Left colon (tissue), 2 donors: ENCODE measurements at places on chromosomes 5 and 9.

DNA sequence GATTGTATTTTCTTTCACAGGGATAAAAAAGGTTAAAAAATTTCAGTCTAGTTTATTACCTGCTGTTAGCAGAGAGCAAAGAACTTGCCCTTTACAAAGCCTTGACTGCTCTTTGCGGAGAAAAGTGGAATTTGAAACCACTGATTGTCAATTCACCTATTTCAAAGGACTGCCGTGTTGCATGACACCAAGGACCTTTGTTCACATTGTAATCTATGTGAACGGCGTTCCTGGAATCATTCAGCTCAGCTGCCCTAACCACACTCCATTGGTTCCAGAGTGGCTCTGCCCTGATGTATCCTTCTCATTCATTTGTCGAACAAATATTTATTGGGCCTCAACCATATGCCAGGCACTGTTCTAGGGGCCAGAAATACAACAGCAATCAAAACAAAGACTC is 377.5 kb upstream of the RFX3 start:
- DNase-seq = no peak

DNA sequence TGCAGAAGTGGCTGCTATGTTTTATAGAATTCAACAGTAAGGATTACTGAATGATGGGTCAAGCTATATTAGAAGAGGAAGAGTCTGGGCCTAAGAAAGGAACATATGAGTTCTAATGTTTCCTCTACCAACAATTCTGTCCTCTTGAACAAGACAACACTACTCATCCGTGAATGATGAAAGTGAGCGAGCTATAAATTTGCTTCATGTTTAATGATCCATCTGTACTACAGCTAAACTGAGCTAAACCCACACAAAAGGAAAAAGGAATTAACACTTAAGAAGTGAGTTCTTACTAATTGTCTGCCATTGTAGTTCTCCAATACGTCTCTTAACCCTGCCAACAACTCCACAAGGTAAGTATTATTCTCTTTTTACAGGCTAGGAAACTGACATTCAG is 204.4 kb downstream of the GLIS3 start:
- no peak for DNase-seq

- no peak for DNase-seq
Measured at GRCh38 chr5:157047898-157048297, 11.0 kb downstream of the HAVCR1 start.

GRCh38 chr5:94524841-94525697 is 93.3 kb downstream of the KIAA0825 start:
- no peak for DNase-seq

DNA sequence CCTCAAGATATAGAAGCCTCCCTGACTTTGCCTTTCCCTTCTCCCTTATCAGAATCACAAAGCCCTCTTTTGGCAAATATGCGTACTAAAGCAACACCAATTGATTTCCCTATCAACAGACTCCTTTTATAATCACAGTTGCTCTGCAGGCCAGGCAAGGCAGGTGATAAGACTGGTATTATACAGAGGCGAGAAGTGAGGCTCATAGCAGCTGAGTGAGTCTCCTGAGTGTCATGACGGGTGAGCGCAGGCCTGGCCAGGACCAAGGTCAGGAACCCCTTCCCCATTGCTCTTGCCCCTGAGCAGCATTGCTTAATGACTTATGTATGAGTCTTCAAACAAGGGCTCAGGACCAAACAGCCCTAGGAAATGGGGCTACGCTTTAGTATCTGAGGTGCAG is 70.8 kb downstream of the FBXO38 start:
- no peak for DNase-seq

DNA sequence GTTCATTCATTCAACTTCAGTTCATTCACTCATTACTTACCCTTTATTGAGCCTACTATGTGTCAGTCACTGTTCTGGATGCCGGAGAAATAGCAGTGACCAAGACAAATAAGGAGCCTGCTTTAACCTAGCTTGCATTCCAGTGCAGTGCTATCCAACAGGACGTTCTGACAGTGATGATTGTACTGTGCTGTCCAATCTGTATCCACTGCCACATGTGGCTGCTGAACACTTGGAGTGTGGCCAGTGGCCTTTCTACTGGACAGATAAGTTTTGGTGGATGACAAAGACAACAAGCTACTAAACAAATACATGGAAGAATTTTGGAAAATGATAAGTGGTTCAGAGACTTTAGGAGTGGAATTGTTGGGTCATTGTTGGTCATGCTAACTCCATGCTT is 33.6 kb downstream of the SUB1 start:
- no peak for DNase-seq

GRCh38 chr5:73955271-73955846 is 329.4 kb downstream of the ARHGEF28 start:
- DNase-seq = no peak

DNA sequence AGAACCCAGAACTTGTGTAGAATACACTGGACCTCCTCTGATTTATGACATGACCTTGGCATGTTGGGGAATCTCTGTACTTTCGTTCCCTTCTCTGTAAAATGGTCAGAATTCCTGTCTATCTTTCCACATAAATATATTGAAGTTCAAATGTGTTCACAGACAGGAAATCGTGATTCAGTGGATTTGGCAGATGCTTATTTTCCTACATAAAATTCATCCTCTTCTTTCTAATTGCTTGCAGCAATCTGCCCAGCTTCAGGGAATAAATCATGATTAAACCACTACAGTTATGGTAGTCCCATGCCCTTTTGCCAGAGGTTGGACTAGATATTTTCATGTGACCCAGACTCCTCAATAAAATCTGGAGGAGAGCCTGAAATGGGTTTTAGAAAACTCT is 52.1 kb upstream of the ARL15 start:
- DNase-seq = no peak

- no peak for DNase-seq
Measured at GRCh38 chr9:70802758-70803436, 318.5 kb downstream of the TRPM3 start.

DNA sequence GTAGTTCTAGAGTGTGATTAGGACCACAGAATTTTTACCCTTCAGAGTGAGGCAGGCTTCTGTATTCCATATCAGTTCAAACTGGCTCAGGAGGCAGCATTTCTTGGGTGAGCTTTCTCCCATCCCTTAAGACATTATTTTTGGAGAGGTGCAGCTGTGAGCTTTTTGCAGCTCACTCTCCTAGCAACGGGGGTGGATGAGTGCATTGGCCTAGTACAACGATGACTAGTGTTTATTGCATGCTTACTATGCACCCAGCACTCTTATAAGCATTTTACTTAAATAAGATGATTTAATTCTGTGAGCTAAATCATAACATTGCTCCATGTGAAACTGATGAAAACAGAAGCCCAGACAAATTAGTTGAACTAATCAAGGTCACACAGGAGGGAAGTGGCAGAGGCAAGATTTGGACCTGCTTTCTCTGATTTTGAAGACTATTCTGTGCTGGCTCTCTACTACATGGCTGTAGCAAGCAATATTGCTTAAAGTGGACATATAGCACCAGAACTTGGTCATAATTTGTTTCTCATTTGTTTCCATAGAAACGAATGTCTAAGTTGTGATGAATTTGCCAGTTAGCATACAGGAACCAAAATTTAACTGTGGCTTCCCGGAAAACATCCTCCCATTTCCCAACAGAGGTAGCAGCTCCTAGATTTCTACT is 372.1 kb upstream of the RIOK2 start:
- no peak for DNase-seq

- no peak for DNase-seq
Measured at GRCh38 chr9:28688172-28688571, 1114.9 kb upstream of the C9orf72 start.

DNA sequence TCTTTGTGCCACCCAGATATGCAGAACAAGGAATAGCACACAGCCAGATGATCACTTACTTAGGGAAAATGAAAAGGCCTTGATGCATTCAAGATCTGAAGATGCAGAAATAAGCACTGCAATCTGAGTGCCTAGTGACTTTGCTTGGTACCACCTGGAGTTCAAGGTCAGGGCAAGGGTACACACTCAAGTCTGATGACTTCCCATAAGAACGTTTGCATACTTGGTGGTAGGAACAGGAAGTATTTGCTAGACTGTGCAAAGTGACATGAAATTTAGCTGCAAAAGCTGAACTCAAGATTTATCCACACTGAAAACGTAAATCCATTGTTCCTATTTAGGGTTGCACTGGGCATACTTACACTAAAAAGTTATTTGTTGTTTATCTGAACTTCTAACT is 177.1 kb downstream of the PIK3R1 start:
- no peak for DNase-seq

DNA sequence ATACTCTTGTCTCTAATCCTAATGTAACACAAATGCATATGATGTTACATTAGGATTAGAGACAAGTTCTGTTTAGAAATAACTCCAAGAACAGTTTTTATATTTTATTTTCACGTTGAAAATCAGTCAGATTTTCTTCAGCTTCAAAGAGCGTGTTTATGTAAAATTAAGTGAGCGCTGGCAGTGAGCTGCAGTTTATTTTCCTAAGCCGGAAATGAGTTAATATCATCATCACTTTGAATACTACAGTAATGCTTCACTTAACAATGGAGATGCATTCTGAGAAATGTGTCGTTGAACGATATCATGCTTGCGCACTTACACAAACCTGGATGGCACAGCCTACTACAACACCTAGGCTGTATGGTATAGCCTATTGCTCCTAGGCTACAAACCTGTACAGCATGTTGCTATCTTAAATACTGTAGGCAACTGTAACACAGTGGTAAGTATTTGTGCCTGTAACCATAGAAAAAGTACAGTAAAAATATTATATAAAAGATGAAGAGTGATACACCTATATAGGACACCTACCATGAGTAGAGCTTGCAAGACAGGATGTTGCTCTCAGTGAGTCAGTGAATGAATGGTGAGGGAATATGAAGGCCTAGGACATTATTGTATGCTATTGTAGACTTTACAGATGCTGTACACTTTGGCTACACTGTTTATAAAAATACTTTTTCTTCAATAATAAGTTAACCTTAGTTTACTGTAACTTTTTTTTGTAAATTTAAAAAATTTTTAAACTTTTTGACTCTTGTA is 65.9 kb upstream of the C5orf46 start:
- no peak for DNase-seq

DNA sequence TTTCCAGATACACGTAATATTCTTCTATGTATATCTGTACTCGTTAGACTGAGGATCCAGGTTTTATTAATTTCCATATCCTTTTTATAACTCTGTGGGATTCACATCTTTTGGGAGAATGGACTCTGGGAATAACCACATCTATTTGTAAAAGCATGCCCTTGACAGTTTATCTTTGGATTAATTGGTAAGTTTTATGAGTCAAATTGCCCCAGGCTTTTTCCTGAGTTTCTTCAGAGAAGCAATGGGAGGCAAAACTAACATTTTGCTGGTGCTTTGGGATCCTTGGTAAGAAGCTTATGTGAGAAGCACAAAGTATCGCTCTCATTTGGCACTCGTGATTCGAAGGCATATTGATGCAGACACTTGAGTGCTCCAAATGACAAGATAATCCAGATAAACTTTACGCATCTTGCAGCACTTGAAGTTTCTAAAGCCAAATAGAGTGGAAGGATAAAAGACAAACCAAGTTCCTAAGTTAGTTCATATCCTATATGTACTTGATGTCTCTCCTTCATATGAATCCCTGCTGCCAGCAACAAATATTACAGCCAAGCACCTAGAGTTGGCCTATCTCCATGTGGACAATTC is 324.7 kb downstream of the TLE4 start:
- DNase-seq = no peak

- no peak for DNase-seq
Measured at GRCh38 chr5:156093024-156093423, 233.9 kb upstream of the SGCD start.

DNA sequence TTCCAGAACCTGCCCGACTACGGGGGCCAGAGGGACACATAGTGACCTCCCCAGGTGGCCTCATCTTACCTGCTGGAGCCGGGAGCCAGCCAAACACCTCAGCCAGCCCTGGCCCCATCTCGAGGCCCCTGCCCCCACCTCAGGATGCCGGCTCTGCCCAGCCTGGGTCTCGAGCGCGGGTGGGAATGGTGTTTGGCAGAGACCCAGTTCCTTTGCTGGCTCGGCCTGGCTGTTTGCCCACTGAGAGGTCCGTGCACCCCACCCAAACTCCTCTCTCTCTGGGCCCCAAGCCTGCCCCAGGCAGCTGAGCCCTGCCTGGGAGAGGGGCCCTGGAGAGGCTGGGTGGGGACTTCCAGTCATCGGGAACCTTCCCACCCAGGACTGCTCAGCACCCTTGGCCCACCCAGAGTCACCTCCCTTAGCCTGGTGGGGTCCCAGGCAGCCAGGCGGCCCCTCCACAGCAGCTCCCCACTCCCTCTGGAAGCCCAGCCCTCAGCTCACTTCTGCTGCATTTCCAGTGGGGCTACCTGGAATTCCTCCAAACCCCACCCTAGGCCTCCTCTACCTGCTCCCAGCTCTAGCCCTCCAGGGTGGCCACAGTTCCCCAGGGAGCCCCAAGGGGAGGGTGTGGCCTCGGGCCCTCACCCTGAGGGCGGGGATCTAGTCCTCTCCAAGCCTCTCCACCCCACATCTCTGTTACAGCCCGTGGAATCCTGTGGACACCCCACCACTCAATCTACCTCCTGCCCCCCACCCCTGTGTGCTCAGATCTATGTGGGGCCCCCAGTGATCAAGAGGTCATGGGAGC is 42.4 kb upstream of the UBAC1 start:
- no peak for DNase-seq

GRCh38 chr9:114908805-114909448 is 21.5 kb downstream of the TNFSF8 start:
- DNase-seq = no peak

GRCh38 chr5:123344816-123345426 is 78.3 kb downstream of the CEP120 start:
- DNase-seq = no peak

- no peak for DNase-seq
Measured at GRCh38 chr5:179700401-179700918, 1.7 kb downstream of the CANX start.

GRCh38 chr5:7078901-7079300 is 317.0 kb upstream of the ADCY2 start:
- no peak for DNase-seq

DNA sequence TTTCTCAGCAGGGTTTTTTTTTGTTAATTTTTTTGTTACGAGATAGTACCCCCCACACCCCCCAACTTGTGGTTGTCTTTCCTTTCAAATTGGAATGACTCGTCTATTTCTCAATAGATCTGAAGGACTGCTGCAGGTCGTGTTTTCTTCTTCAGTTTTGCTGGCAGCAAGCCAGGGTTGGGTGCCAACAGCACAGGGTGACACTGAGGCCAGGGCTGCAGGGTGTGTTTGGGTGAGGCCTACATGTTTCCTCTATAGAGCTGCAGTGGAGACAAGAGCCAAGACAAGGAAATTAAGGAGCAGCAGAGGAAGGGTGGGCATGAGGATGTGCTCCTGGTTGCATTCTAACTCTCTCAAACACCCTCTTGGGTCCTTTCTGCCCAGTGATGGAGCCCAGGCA is 52.2 kb downstream of the NXNL2 start:
- peak; percentile 67 for DNase-seq

DNA sequence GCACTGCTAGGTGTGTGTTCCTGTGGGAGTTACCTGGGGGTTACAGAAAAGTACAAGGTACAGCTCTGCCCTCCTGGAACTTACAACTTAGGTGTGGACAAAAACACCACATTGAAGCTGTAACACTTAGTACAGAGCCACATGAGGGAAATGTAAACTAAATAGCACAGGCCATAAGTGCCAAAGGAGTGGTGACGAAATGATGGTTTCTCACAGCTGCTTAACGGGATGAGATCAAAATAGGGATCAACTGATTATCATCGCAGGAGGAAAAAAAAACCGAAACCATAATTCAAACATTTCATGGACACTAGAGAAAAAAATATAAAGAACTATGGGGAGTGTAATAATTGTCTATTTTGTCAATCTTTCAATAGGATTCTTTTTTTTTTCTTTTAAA is 5.9 kb downstream of the LIX1 start:
- no peak for DNase-seq
